ENCODE measurements at places on chromosomes 3 and 15.

DNA sequence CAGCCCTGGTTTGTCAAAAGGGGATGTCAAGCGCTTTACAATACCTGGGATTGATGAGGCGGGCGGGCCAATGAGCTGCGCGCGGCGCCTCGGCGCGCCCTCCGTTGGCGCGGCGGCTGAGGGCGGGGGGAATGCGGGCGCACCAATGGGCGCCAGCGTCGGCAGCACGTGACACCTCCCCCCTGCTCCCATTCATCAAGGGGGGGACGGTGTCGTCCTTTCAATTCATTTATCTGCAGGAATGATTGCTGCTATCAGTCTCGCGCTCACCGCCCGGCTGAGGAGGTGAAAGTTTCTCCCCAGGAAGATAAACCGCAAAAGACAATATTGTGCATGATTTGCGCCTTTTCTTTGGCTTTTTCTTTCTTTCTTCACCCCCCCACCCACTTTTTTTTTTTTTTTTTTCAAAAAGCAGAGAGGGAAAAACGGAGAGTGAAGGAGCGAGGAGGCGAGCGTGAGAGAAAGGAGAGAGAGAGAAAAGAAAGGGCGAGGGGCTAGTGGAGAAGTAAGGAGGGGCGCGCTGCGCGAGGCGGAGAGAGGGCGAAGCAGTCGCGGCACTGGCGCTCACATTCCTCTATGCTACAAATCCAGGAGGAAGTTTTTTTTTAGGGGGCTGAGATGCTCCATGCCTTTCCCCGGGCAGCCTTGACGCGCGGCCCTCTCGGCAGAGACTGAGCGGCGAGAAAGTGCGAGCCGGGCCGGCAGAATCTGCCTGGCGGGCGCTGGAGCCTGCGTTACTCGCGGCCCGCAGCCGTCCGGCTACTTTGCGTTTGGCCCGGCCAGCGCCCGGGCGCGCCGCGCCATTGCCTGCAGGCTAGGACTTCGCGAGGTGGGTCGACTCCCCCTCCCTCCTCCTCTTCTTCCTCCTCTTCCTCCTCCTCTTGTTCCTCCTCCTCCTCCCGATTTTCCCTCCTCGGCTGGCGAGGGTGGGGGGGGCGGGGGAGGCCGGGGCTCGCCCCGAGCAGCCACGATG, at the start of gene ZIC1:
Gene ZIC1, plus strand, starts transcription at position 223 of the 973 bp plus-strand sequence. Its CDS starts 748 bp downstream, at position 971.
- DNase-seq: no peak

GRCh38 chr3:3875491-3875890, 76.3 kb downstream of the LRRN1 start:
- no peak for DNase-seq

GRCh38 chr3:177606891-177607290, 409.6 kb upstream of the TBL1XR1 start:
- no peak for DNase-seq

GRCh38 chr3:133874761-133875438, 20.8 kb downstream of the RAB6B start:
- DNase-seq: no peak

DNA sequence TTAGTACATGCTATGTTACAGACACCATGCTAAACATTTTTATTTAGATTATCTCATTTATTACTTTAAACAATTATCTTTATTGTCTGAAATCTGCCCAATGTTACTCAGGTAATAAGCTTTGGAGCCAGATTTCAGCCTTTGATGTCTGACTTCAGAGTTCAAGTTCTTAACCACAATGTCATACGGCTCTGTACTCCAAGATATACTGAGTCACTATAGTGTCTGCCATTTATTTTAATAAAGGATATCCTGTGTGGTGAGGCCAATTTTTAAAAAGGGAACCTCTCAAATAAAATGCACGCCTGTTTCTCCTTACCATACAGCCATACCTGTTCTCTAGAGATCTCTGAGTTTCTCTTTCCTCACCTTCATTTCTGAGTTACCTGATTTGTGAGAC, 193.1 kb downstream of the EPHA3 start:
- DNase-seq: no peak

DNA sequence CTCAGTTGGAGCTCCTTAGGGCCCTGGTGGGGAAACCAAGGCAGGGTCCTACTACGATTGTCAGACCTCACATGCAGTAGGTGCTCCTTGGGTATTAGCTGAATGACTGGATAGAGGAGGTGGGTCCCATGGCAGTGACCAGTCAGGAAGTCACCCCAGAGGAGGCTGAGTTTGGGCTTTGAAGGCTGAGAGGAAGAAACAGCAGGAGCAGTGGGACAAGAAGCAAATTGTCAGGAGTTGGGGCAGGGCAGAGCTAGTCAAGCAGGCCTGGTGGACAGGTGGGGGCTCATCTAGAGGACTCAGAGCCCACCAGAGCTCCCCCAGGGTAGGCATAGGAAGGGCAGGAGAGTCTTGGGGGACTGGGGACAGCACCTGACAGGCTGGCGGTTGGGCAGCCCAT, 3.1 kb downstream of the NBEAL2 start:
- no peak for DNase-seq

DNA sequence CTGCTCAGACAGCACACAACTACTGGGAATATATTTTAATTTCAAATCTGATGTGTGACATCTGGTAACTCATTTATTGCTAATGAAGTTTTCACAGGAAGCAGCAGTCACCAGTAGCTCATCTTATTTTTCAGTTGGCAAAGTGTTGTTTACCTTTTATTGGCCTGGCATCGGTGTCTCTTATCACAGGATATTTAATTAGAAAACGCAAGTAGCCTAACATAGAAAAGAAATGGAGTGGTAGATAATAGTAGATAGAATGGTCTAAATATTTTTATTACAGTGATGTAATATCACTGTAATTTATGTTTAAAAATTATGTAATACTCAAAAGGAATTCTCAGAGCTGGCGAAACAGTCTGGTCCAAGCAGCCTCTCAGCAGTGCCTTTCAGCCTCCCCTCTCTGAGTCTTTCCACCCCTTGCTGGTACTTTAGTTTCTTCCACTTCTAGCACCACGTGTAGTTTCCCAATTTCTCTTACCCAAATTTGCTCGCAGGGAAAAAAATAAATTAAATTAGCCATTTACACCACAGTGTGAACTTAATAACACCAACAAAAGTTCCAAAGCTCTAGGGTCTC, 31.9 kb downstream of the AGTR1 start:
- no peak for DNase-seq

DNA sequence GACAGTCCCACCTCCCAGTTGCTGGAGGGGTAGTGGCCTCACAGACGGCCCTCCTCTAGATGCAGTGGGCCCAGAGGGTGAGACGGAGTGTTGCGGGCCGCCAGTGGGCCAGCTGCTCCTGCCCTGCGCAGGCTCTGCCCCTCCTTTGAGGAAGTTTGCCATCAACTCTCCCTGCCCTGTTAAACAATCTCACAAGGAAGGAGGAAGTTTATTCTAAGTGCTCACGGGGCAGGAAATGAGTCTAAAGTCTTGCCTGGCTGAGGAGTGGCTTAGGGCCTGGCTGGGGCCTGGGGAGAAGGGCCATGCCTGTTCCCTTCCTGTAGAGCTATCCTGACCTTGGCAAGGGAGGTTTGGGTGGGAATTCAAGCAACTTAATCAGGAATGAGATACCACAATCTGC, at the start of gene FAM3D:
Gene FAM3D, minus strand, starts transcription at position 92 of the 400 bp plus-strand sequence. CDS start 11,211 bp downstream, outside the sequence.
- DNase-seq: no peak

- no peak for DNase-seq
Observed at GRCh38 chr3:142019794-142020320, 129.5 kb downstream of the TFDP2 start.

DNA sequence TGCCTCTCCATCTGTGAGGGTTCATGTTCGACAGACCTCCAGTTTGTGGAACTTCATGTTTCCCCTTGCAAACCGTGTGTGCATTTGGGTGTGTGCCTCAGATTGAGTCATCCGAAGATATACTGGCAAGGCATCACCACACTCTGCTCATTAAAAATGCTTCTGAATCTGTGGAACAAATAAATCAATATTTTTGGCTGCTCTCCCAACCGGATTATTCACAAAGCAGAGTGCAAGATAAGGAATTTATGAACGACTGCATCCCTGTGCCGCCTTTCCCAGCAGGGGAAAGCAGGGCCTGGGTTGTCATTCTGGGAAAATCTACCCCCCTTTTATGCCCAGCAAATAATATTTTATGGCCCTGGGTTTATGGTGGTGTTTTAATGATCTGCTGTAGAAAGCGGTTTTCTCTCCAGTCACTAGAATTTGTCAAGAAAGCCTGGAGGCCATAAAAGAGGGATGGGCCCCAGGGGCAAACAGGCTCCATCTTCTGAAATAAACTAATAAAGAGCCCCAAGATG, 4.2 kb upstream of the WNT5A start:
- DNase-seq: no peak

GRCh38 chr3:62446337-62446940, 73.1 kb upstream of the FEZF2 start:
- DNase-seq: no peak

GRCh38 chr15:38610748-38611147, 46.1 kb upstream of the RASGRP1 start:
- no peak for DNase-seq

DNA sequence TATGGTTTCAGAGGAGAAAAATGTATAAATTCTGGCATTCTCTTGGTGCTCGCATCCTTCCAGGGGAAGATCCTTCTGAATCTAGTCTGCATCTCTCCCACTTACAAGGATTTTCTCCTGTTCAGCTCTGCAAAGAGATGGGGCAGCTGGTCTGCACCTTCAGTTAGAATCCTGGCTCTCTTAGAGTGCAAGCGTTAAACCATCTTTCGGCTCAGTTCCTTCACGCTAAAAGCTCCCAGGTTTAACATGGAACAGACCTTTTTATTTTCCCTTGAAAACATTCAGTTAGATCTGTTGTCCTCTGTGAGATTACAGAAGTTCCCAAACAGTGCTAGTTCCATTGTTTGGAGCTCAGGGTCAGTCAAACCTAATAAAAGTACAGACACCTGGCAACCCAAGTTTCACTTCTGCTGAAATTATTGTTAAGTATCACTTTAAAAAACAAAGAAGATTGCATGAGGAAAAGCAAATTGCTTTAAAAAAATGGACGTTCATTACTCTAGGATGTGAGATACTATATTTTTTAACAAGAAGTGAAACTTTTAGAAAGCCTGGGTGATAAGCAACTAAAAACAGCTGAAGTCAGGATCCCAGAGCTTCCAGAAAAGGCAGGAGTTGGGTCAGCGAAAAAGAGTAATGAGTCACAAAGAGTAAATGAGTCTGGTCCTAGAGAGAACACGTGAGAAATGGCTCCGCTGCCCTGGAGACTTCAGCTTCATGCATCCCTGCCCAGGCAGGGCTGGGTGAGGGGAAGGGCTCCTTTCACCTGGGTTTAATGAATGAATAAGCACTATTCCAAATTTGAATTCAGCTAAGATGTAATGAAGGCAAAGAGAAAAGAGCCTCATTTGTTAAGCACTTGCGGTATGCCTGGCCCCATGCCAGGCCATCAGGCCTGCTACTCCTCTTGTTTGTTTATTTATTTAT, 63.3 kb downstream of the ABTB1 start:
- peak; percentile 88 for DNase-seq

- no peak for DNase-seq
Observed at GRCh38 chr3:87001473-87002098, 10.6 kb upstream of the VGLL3 start.

GRCh38 chr3:146161663-146162002, 649 bp upstream of the PLOD2 start:
- no peak for DNase-seq

DNA sequence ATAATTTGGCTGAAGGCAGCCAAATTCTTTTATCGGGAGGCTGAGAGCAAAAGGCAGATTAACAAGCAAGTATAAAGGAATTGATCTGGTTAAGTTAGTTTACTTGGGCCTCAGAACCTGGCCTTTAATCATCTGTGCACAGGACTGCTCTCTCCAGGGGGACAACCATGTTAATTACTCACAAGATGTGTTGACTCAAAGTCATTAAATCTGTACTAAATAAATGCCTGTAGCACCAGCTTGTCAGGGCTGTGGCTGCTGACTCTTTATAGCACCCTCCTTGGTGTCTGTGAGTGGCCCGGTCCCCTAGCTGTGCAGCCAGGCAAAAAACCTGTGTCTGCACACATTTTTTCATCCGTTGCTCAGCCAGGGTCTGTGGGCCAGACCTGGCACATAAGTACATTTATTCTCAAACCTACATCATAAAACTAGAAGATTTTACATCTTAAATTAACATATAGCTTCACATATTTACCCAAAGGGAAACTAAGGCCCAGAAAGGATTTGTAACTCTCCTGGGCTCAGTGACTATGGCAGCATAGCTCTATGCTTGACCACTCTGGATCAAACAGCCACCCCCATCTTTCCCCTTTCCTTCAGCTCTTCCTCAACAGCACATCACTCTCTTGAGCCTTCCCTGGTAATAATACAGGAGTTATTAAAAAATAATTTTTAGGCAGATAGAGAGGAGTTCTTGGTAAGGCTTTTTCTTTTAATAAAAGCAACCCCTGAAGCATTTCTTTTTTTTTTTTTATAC, 51.4 kb downstream of the NCEH1 start:
- DNase-seq: no peak

- DNase-seq: no peak
Observed at GRCh38 chr3:40476478-40477470, at the start of gene ZNF619. Gene ZNF619 (plus strand): TSS chr3:40477122. CDS start chr3:40477980, 858 bp downstream.

- DNase-seq: no peak
Observed at GRCh38 chr3:139638518-139638917, 39.3 kb downstream of the NMNAT3 start.

- no peak for DNase-seq
Observed at GRCh38 chr3:113221721-113222257, 10.4 kb downstream of the BOC start.

GRCh38 chr15:62026487-62027262, 33.6 kb downstream of the VPS13C start:
- peak; percentile 14 for DNase-seq

- no peak for DNase-seq
Observed at GRCh38 chr15:69843276-69843899, 254.3 kb downstream of the TLE3 start.

GRCh38 chr3:160022068-160022467, 33.4 kb downstream of the IL12A start:
- no peak for DNase-seq

GRCh38 chr3:174767853-174768382, 91.2 kb upstream of the NAALADL2 start:
- no peak for DNase-seq

- peak; percentile 39 for DNase-seq
Observed at GRCh38 chr3:188796122-188796631, 375.6 kb upstream of the TPRG1 start.

GRCh38 chr3:60573494-60573893, 677.8 kb downstream of the FHIT start:
- DNase-seq: no peak

DNA sequence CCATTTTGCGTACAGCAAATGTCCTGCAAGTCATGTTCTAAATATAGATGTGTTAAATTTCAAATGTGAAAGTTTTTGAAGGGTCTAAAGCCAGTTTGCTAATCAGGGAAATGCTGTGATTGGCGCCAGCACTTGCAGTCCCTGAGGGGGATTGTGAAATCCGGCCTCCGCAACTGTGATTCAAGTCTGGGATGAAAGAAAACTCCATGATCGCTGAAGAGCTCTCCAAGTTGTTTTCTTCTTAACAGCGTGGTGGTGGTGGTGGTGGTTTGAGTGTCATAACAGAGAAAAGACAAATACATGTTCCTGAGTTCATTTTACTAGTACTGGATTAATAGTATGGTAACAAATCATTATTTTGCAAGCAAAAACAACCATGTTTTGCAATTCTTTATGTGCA, 51.8 kb downstream of the MITF start:
- no peak for DNase-seq

- no peak for DNase-seq
Observed at GRCh38 chr3:31275038-31275572, 257.6 kb upstream of the STT3B start.

GRCh38 chr3:126982126-126982470, 817 bp upstream of the PLXNA1 start:
- DNase-seq: no peak

- DNase-seq: no peak
Observed at GRCh38 chr3:39637807-39638206, 170.3 kb downstream of the MOBP start.

GRCh38 chr3:61066800-61067199, 184.5 kb downstream of the FHIT start:
- DNase-seq: no peak

Measured in OCI-LY7 (cell line).